ENCODE measurements at places on chromosomes 16 and 17.
A peak's percentile ranks its signal among the peaks of the same experiment; 100 is the strongest.

GRCh38 chr16:89565506-89566372 lies 5.3 kb downstream of the RPL13 start:
- DNase-seq: peak; percentile 62

- peak; percentile 64 for DNase-seq
Measured at GRCh38 chr16:77677129-77677528, 45.2 kb upstream of the NUDT7 start.

GRCh38 chr17:70405492-70406220 lies 236.3 kb downstream of the KCNJ2 start:
- DNase-seq: peak; percentile 90

DNA sequence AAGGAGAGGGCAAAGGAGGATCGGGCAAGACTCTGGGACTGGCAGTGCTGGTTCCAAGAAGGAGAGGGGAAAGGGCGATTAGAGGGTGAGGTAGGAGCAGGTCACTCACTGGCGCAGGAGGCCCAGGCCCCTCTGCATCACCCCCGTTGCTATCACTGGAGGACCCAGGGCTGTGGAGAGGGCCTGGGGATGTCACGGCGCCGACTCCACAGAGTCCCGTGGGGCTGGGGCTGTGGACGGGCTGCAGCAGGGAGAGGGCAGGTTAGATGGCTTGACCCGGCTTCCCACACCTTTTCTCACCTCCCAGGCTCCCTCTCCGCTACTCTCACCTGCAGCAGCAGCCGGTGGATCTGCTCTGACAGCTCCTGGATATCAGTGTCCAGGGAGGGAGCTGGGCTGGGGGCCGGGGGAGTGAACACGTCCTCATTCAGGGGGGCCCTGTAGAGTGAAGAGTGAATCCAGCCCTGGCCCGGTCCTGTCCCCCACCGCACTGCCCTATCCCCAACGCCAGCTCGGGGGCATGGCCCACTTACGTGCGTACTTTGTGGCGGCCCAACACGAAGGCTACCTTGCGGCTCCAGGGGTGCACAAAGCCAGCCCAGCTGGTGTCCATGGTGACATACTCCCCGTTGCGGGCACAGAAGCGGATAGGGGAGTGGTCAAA lies 4.9 kb downstream of the PER1 start:
- DNase-seq: no peak

DNA sequence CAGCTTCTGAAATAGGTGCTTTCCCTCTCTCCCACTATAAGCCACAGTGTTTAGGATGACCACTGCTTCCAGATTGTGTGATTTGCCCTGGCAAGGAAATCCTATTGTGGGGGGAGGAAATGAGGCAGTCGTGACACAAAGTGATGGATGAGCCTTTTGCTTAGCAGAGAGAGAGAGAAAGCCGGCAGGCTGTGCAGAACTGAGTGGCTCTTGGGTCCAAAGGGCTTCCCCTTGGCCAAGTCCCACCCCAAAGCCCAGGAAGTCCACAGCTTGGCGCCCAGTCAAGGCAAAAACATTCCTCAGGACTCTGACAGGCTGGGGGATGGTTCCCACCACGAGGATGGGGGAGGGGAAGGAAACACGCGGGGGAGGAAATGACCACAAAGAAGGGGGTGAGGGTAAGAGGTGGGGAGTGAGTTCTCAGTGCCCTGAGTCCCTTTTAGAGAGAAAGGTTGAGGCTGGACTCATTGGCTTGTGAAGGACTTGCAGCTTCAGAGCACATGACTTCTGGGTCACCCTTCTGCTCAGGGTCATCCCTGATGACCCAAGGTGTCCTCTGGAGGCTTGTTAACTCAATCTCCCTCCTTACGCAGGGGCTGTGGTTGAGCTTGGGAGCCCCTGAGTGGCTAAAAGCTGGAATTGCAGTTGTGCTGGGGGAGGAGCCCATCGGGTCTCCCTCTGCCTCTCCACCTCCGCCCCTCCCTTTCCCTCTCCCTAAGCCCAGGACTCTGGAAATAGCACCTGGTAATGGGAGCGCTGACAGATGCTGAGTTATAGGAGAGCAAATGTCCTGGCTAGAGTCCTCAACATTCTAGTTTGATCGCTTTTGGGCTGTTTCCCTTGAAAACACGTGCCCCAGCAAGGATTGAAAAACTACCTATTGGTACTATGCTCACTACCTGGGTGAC lies 10.3 kb upstream of the MSL1 start:
- DNase-seq: peak; percentile 88

Data from epithelial cell of esophagus (primary cell).